ENCODE measurements at places on chromosomes 6 and 20.

DNA sequence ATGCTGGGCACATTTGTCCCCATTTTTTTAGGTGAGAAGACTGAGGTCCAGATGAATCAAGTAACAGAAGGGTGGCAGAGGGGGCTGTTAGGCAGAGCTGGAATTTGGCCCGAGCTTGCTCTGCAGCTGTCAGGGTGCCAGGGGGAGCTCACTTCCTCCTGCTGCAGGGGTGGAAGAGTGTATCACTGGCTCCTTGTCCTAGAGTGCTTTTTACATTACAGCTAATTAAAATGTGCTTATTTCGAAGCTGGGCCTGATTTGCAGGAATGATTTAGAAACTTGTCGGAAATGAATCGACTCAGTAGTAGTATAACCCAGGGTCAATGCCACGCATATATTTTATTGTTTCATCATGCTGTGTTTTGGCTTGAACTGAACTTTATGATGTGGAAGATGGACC lies 11.1 kb downstream of the TOX2 start:
- DNase-seq, result no peak

DNA sequence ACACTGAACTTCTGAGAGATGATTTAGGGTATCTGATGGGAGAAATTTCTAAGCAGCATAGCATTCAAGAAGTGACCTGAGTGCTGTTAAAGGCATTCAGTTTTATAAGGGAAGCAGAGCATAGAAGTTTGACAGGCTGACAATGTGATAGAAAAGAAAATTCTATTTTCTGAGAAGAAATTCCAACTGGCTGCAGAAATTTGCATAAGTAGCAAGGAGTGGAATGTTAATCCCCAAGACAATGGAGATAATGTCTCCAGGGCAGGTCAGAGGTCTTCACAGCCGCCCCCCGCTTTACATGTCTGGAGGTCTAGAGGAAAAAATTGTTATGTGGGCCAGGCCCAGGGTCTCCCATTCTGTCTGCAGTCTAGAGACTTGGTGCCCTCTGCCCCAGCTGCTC lies 1361.8 kb upstream of the EYS start:
- no peak for DNase-seq

DNA sequence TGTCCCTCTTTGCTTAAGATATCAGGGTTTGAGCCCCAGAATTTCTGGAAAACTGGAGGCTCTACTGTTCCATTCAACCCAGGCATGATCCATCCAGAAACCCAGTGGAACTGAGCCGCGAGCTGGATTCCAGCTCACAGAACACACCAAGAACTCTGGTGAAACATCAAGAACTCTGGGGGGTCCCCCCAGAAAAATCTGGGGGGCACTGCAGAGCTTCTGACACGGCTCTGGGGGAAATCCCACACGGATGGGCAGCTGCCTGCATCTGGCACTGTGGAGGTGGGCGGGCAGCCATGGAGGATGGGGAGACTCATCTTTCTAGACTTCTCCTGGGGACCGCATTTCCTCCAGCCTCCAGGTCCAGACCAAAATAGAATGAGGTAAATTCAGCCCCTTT lies 51.0 kb downstream of the BMP7 start:
- no peak for DNase-seq

GRCh38 chr6:2862712-2863181 lies 21.1 kb upstream of the SERPINB1 start:
- no peak for DNase-seq

DNA sequence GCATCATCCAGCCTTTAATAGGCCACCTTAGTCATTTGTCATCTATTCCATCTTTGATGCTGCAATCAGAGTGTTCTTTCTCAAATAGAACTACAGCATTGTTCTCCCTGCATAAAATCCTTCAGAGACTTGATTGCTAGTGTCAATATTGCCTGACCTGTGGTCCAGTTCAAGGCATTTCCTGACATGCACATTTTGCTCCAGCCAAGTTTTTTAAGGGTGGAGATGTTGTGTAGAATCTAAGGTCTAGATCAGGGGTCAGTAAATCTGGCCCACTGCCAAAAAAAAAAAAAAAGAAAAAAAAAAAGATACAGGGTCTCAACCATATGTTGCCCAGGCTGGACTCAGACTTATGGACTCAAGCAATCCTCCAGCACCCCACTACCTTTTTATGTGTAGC lies 354.4 kb downstream of the FRK start:
- DNase-seq, result no peak

DNA sequence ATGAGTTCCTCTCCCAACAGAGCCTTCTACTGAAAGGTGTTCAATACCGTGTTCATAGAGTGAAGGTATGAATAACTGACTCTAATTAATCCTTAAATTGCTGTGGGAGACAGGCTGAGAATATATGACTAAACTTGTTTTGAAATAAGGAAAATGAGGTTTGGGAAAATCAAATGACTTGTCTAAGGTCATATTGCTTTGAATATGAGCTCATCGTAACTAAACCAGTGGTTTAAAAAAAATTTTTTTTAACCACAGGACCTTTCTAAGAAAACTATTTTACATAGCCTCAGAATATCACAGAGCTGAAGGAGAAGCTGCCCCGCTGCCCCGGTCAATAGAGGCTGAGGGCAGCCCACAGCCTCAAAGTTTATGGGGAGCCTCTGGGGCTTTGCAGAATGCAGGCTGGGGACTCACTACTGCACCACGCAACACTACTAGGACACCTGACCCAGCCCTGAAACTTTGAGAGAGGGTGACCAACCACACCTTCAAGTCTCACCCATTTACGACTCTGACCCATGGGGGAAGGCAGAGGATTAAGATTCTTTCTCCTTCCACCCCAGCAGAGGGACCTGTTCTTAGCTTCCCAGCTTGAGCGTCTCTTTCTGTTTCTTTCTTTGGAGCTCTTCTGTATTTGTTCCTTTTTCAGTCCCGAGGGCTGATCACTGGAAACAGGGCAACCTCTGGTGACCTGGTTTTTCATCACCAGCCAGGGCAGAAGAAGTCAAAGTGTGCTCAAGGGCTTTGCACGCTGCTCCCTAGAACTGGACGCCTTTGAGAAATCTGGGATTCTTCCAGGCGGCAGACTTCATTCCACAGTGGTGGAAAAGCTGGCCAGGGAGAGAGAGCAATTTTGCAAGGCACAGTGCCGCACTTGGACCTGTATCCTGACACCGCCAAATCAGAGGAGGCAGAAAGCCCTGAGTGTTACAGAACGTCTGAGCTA lies 220.2 kb downstream of the ATXN1 start:
- DNase-seq, result no peak

DNA sequence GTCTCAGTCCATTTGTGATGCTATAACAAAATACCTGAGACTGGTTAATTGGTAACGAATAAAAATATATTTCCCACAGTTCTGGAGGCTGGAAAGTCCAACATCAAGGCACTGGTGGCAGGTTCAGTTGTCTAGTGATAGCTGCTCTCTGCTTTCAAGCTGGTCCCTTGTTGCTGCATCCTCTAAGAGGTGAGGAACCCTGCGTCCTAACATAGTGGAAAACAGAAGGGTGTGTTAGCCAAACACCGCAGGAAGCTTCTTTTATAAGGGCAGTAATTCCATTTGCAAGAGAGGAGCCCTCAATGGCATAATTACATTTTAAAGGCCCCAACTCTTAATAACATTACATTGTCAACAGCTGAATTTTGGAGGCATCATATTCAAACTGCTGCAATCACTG lies 372.7 kb downstream of the ADGRB3 start:
- DNase-seq, result no peak

DNA sequence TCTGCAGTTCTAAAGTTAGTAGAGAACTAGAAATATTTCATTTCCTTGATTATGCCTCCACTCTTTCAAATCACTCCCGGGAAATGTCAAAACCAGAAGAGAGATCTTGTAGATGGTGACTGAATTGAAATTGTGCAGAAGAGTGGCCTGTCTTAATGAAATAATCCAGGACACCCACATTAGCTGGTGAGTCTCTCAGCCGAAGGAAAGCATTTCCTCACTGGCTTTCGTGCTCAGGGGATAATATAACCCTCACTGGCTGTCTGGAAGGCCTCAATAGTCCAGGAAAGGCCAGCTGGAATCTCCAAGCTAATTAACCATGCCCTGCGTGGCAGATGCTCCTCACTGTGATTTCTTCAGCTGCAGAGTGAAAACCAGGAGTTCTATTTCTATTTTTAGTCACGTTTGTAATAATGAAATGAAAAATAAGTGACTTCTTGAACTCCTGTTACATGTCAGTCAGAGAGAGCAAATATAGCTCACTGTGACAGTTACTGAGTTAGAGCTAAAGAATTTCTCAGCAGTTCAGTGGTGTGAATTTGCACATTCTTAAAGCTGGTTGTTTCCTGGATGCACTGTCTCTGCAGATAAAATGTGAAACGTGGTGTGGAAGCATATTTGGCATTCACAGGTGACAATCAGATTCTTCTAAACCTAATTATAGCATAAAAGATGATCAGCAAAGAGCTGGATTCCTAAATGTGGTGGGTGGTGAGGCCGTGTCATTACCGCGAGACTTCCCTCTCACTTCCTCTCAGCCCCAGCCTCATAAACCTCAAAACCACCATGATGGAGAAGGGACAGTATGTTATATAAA lies 211.7 kb downstream of the LMBRD1 start:
- no peak for DNase-seq

DNA sequence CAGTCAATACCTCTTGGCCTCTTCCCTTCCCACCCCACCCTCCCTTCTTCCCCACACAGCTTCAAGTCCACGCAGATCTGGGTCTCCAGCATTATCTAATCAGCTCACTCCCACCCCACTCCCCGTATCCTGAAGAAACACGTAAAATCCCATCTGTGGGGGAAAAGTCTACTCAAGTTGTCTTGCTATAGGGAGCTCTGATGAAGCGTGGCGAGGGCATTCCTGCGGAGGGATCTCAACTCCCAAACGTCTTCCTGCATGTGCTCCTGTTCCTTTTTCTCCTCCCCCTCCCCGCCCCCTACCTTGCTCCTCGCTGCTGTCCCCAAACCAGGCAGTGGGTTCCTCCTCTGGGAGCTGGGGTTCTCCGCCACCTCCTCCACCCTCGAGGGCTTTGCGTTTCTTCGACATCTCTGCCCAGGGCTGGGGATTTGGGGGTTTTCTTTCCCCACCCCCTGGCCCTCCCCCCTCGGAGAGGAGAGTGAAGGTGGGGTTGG lies 181.8 kb downstream of the TBXT start:
- DNase-seq, result no peak

- DNase-seq, result no peak
Measured at GRCh38 chr6:140061110-140062042, 686.9 kb upstream of the CITED2 start.

DNA sequence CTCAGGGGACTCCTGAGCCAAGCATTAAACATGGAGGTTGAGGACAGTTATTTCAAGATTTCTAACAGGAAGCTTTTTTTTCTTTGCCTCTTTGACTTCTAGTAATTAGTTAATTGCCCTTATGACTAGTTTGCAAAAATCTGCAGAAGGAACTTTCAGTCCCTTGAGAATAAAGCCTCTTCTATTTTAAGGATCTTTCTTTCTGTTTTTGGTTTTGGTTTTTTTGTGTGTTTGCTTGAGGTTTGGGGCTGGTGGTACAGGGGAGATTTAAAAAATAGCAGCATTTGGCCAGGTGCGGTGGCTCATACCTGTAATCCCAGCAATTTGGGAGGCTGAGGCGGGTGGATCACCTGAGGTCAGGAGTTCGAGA lies 259.3 kb downstream of the BMP7 start:
- no peak for DNase-seq

DNA sequence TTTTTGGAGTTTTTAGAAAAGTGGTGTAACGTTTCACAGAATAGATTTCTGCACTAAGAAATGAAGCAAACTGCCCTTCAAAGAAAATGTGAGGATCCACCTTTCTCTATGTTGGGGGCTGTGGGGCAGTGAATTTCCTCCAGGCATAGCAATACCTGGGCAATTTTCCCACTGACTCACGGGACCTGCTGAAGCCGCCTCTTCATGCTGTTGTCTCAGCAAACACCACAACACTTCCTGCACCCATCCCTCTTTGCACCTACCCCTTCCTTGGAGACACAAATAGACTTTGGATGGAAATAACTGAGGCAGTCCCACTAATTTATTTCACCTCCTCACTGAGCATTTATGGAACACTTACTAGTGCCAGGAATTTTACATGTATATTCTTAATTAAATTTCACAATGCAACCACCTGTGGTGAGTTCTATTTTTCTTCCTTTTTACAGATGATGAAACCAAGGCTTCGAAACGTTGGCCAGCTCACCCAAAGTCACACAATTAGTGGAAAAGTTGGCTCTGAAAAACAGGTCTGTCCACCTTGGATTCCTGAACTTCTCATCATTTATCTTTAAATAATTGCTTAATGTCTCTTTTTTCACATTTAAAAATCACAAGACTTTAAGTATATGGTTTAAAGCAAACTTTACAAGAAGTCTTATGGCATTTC lies 17.2 kb upstream of the ADGRF1 start:
- DNase-seq, result no peak

DNA sequence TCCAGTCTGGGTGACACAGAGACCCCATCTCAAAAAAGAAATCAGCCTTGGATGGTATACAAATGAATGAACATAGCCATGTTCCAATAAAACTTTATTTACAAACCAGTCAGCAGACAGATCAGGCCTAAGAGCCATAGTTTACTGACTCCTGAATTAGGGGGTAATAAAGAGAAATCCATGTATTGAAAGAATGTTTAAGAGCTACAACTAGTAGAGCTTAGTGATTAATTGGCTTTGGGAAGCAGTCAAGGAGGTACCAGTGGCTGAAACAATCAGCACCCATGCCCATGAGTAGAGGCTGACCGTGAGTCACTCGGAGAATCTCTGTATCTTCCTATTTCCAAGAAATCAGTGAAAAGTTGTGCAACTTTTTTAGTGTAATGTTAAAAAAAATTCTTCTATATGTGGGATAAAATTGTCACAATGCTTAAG lies 223.6 kb upstream of the RREB1 start:
- no peak for DNase-seq

Data from activated CD4-positive, alpha-beta T cell treated with anti-CD3 and anti-CD28 coated beads, Interleukin-2, amount 50 U/mL, for 24 hours (primary cell).